ENCODE measurements at places on chromosomes 13 and 19.

DNA sequence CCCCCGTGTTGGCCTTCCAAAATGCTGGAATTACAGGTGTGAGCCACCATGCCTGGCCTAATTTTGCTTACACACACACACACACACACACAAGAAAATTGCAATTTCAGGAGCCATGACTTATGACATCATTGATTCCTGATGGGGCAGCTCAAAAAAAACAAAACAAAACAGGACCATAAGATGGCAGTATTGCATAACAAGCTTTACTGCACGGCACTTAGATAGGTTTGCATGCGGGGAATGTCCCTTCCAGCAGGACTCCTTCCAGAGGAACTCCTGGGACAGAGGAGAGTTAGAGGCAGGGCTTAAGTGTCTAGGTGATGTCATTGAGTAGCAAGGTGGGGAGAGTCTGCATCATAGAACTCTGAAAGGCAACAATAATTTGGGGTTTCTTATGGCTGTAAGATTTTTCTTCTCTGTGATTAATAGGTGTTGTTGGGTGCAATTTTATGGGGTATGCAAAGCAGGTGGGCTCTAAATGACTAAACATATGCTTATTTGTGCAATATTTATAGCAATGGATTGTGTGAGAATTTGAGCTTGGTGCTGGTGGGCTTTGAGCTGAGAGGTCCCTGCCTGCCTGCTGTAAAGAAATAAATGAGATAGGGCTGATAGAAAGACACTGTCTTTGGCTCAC lies 9.0 kb upstream of the ACSBG2 start:
- DNase-seq: no peak

GRCh38 chr19:45595814-45596213 lies 6.2 kb downstream of the GPR4 start:
- no peak for DNase-seq

- DNase-seq: no peak
Measured at GRCh38 chr19:41563854-41564514, 12.0 kb upstream of the CEACAM21 start.

DNA sequence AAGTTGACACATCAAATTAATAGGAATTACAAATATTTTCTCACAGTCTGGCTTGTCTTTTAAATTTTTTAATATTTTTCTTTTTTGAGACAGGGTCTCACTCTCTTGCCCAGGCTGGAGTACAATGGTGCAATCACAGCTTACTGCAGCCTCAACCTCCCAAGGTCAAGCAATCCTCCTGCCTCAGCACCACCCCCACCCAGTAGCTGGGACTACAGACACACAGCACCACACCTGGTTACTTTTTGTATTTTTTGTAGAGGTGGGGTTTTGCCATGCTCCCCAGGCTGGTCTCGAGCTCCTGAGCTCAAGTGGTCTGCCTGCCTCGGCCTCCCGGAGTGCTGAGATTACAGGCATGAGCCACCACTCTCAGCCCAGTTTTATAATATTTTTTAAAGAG lies 72.0 kb downstream of the SPATA13 start:
- DNase-seq: no peak

- no peak for DNase-seq
Measured at GRCh38 chr19:7982651-7983099, 22.8 kb downstream of the ELAVL1 start.

DNA sequence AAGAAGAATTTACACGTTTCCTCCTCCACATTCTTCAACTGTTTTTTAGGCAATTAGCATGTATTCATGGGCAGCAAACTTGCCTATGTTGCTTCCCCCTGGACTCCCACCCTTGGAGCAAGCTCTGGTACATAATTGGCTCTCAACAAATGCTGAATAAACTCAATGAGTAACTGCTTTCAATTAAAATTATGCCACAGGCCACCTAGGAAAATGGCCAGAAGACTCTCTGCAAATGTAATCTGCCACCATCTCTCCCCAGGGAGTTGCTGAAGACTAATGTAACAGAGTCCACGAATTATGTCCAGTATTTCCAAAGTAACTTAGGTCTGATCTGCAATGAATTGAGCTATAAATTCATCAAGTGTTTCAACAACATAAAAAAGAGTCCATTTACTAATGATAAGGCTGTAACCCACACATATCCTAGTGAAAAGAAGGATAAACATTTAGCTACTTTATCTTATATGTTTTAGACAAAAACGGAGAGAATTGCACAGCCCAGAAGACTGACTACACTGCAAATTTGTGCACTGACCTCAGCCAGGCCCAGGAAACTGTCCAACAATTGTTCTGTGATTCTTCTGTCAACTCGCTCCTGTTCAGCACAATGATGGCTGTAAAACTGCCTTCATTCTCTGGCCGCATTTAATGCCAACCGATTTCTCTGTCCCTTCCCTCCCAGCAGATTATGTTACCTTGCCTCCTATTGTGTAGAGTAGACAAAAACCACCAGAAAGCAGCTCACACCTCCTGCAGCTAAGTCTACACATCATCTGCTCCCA lies 808.6 kb upstream of the ARGLU1 start:
- no peak for DNase-seq

DNA sequence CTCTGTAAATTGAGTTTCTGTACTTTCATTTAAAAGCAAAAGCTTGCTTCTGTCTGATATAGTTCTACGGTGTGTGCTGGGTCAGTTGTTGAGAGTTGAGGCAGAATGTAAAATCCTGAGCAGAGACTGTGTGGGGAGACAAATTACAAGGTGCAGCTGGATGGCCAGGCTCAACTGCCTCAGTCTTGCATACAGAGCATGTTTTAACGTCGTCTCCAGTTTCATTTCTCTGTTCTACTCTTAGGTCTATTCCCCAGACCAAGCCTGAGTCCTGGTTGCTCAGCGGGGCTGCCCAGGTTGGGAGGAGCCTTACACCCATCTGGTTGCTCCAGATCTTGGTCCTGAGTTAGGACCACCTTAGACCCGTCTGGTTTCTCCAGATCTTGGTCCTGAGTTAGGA lies 54.4 kb upstream of the MEDAG start:
- no peak for DNase-seq

- DNase-seq: no peak
Measured at GRCh38 chr19:56969759-56970178, 129.2 kb upstream of the PEG3 start.

DNA sequence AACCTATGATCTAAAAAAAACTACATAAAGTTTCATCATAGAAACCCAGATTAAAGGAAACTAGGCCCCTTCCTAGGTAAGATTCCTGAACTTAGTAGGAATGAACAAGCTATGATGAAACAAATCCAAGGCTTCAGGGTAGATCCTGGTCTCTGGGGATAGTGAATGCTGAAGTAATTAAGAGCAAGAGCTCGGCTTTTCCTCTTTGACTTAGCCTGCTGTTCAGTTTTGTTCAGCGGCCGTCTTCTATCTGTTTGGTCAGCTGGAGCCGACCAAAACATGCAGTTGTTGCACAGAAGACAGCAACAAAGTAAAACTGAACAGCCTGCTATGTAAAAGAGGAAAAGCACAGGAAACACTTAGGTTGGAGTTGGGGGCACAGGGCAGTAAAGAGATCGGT lies 44.1 kb upstream of the RFXAP start:
- no peak for DNase-seq

DNA sequence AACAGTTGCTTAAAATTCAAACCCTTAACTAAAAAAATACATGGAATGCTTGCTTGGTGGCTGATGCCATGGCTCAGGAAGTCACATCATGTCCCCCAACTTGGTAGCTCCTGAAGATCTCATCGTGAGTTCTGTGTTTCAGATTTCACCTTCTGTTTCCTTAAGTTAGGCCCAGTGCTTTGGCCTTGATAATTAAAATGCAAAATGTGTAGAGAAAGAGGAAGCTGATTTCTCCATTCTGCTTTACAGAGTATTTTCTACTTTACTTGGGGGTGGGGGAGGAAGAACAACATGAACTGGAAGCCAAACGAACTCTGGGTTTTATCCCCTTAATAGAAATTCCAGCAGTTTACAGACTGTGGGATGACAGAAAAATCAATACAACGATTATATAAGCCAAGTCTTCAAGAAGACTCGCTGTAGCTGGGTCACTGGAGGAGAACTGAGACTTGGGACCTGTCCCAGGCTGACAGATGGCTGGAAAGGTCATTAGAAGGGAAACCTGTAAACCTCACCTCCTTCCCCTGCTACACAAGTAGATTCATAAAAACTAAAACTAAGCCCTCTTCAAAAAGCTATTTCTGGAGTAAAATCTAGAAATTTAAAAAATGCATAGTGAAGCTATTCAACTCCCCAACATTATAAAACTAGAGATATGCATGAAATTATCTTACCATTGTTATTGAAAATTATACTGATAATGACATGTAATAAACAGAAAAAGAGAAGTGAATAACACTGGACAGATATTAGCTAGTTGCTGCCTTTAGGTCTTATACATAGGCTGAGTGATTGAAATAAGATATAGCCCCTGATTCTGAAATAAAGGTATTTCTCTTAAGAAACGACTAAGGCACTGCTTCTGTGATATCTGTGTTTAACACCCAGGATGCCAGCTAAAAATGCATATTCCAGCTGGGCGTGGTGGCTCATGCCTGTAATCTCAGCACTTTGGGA lies 22.1 kb upstream of the GGACT start:
- DNase-seq: no peak

DNA sequence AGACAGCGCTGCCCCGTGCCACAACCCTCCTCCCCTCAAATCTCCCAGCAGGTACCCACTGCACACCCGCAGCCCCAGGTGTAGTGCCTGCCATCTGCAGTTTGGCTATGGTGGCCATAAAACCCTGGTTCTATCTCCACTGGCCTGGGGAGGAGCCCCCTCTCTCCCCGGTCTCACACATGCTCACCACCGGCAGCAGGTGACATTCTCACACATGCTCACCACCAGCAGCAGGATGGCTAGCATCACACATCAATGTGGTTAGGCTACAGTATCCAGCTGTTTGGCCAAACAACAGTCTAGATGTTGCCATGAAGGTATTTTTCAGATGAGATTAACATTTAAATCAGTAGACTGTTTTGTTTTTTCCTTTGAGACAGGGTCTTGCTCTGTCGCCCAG lies 31.1 kb downstream of the ELL start:
- DNase-seq: no peak
